A375 (cell line): ENCODE measurements at places on chromosomes 6 and 20. TPM values are rescaled to one million over a fixed set of nuclear protein-coding genes. Genes with fewer than 3 reads are reported as not detected.

Gene PAQR8
- total RNA-seq, result 2.4 and 3.4 TPM in 2 replicates

Gene ACTL10
- total RNA-seq, result 9.3 and 9.6 TPM in 2 replicates

Gene NKAPL
- not detected in 2 replicates for total RNA-seq

Gene TMEM244
- 0.75 TPM in 1 of 2 replicates, not detected in the other for total RNA-seq

Gene CYP39A1
- 0.11 and 0.19 TPM in 2 replicates for total RNA-seq

Gene CRISP2
- total RNA-seq, result 0.29 TPM in 1 of 2 replicates, not detected in the other

Gene CASS4
- total RNA-seq, result 0.03 and 0.04 TPM in 2 replicates

Gene FRK
- 0.03 and 0.04 TPM in 2 replicates for total RNA-seq

Gene DSP
- 6.9 and 7.9 TPM in 2 replicates for total RNA-seq

Gene OTOR
- total RNA-seq, result not detected in 2 replicates

Gene WTAP
- 56.7 and 69.9 TPM in 2 replicates for total RNA-seq

Gene CCDC170
- total RNA-seq, result 0.45 TPM in 1 of 2 replicates, not detected in the other

Gene WFDC5
- total RNA-seq, result not detected in 2 replicates

Gene SPTLC3
- total RNA-seq, result 2.6 and 3.0 TPM in 2 replicates

Gene TM9SF4
- total RNA-seq, result 21.5 and 22.5 TPM in 2 replicates

Gene GFOD1
- 3.4 and 3.7 TPM in 2 replicates for total RNA-seq

Gene SLC16A10
- 2.8 and 5.1 TPM in 2 replicates for total RNA-seq

Gene PTCHD4
- 1.5 and 1.8 TPM in 2 replicates for total RNA-seq

Gene RAD21L1
- not detected in 2 replicates for total RNA-seq

Gene RNF5
- total RNA-seq, result 39.9 and 40.1 TPM in 2 replicates
